ENCODE measurements at places on chromosomes 7 and 10. TPM values are rescaled to one million over a fixed set of nuclear protein-coding genes. Genes with fewer than 3 reads are reported as not detected.

Gene EMX2
- 0.57 TPM for total RNA-seq

Gene SRGN
- 29.1 TPM for total RNA-seq

Gene VENTX
- not detected for total RNA-seq

Gene PARP12
- total RNA-seq, result 29.1 TPM

Gene MRPS17
- total RNA-seq, result 10.9 TPM

Gene LIPK
- not detected for total RNA-seq

Gene CACNB2
- 0.14 TPM for total RNA-seq

Gene RNF32
- 0.14 TPM for total RNA-seq

Gene TRIL
- 0.22 TPM for total RNA-seq

Gene LIPJ
- total RNA-seq, result not detected

Measured in placental pericyte (primary cell).